Stimulated activated CD4-positive, alpha-beta T cell treated with anti-CD3 and anti-CD28 coated beads, Interleukin-15, amount 100 ng/mL, for 48 hours (primary cell): ENCODE measurements at places on chromosomes 4 and X.

GRCh38 chrX:70437921-70438665 lies 6.5 kb upstream of the DLG3 start:
- DNase-seq = no peak

DNA sequence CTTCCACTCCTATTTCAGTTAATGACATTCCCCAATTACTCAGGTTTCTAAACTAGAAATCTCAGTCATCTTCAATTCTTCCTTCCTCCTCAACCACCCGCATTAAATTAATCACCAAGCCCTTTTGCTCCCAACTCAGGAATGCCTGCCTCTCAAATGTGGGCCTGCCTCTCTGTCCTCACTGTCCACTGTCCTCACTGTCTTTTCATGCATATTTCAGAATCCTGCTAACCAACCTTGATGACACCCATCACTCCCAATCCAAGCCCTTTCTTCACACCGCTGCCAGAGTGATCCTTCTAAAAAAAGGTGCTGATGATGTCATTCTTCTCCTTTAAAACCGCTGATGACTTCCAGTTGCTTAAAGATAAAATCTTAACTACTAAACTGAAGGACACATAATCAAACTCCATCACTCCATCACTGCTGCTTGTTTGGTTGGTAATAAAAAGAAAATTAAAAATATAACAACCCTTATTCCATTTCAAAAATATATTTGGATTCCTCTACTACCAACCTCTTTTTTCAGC lies 5.1 kb upstream of the APBB2 start:
- no peak for DNase-seq

GRCh38 chr4:143358923-143359643 lies 22.4 kb downstream of the GAB1 start:
- DNase-seq = no peak

- no peak for DNase-seq
These were observed 54.3 kb downstream of the TSC22D3 start for GRCh38 chrX:107721318-107721717.

GRCh38 chr4:11312389-11312788 lies 116.3 kb downstream of the HS3ST1 start:
- no peak for DNase-seq

DNA sequence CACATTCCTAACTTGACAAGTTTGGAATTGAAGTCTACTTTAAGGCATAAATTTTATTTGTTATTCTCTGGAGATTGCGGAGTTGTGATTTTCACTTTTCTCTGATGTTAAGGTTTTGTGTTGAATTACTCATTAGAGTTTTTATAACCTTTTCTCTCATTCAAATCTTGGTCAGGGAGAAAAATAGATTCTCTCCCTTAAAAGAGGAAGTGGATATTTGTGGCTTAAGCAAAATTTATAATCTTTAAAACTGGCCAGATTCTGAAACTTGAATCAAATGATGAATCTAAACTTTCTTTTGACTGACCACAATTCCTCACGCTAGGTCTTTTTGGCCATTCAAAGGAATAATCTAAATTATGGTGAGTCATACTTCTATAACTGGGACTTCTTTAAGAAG lies 361.4 kb downstream of the TEX13C start:
- DNase-seq = no peak

DNA sequence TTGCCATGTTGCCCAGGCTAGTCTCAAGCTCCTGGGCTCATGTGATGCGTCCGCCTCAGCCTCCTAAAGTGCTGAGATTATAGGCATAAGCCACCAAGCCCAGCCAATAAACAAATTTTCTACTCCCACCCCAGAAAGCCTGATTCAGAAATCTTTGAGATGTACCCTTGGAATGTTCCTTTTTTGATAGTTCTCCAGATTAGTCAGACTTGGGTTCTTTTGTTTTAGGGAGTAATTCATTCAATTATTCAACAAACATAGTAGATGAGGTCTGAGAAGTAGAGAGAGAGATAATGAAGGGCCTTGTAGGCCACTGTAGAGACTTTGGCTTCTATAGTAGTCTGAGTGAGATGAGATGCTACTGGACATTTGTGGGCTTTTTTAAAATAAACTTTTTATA lies 27.8 kb downstream of the RP2 start:
- no peak for DNase-seq

- no peak for DNase-seq
These were observed 2.2 kb upstream of the FGF5 start for GRCh38 chr4:80264352-80264647.

DNA sequence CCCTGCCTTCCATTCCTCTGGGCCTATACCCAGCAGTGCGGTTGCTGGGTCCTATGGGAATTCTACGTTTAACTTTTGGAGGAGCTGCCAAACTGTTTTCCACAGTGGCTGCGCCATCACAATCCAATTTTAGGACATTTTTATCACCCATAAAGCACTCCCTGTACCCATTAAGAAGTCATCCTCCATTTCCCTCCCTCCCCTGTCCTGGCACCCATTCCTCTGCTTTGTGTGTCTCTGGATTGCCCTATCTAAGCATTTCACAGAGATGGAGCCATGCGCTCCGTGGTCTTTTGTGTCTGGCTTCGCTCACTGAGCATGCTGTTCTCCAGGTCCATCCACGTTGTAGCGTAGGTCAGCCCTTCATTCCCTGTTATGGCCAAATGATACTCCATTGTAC lies 1.7 kb upstream of the OPN1LW start:
- DNase-seq = no peak

- no peak for DNase-seq
These were observed 286.5 kb downstream of the EPHA5 start for GRCh38 chr4:65383589-65384305.
